ENCODE measurements at places on chromosomes 5 and 9.

DNA sequence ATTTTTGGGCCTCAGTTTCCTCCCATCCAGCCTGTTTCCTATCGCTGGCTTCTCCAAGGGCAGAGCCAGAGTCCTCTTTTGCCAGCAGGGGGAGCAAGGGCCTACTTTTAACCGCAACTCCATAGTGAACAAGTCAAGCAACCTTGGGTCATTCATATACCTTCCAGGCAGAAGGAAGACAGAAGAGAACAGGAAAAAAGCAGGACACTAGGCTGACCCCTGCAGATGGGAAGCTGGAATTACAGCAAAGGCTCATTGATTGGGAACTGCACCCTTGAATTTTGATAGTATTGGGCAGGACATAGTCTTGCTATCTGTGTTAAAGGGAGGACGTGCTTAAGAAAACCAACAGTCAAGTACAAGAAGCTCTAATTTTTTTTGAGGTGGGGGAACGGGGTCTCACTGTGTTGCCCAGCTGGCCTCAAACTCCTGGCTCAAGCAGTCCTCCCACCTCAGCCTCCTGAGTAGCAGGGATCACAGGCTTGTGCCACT, 30.1 kb downstream of the QRFP start:
- DNase-seq, result peak; percentile 51

DNA sequence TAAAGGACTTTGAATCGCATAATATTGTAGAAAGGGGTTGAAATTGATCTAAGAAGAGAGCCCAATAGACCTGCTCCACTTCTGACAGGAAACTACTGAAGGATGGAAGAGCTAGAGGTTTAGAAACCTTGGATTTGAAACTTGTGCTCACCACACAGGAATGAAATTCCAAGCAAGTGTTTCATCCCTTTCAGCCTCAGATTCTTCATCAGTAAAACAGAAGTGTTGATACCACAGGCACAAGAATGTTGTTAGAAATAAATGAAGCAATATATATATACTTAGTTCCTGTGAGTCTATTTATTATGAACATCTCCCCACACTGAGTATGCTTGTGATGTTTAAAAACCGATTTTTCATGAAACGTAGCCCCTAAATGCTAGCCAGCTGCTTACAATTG, 43.8 kb downstream of the PRRC1 start:
- DNase-seq, result no peak

DNA sequence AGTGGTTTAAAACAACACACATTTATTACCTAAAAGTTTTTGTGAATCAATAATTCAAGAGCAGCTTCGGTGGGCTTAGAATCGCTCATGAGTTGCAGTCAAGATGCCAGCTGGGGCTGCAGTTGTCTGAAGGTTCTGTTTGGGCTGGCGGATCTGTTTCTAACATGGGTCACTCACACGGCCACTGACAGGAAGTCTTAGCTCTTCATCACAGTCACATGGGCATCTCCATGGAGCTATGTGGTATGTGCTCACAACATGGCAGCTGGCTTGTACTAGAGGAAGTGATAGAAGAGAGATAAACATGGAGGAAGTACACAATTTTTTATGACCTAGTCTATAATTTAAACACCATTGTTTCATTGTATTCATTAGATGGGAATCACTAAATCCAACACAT, 11.2 kb downstream of the KLHL9 start:
- no peak for DNase-seq

DNA sequence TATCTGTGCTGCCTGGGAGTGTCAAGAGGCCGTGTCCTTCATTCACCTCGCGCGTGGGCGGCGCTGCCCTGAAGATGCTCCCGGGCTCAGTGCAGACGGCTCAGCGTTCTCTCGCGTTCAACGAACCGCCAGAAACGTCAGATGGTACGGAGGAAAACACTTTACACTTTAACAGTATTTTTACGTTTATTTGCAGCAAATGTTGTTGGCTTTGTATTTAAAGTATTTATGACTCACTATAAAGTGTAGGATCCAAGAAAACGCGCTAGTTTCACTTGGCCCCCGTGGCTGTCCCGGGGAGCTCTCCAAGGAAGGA, 544 bp upstream of the ERCC6L2 start:
- peak; percentile 19 for DNase-seq

DNA sequence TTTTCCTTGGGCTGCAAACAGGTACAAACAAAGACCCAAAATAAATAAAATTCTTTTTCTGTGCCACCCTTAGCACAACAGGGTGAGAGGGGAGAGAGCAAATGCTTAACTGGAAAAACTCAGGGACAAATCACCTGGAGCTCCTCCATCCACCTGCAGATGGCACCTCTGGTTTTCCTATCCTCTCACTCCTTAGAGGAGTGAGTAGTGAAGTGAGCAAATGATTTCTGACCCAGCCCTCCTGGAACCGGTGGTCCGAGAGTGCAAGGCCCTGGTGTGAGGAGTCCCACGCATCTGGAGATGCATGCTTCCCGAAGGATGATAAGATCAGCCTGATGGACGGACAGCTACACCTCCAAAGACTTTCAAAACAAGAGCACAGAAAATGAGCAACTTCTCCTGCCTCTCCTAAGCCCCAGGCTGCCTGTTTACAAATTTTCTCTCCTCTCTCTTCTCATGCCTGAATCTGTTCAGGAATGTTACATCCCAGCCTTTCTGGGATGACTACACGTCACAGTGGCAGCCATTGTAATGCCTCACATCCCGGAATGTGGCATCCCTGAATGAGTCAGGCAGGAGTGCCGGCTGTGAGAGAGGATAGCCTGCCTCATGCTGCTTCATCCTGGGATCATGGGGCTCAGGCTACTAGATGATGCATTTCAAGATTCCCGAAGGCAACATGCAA, 86.4 kb downstream of the ADRB2 start:
- DNase-seq, result no peak

DNA sequence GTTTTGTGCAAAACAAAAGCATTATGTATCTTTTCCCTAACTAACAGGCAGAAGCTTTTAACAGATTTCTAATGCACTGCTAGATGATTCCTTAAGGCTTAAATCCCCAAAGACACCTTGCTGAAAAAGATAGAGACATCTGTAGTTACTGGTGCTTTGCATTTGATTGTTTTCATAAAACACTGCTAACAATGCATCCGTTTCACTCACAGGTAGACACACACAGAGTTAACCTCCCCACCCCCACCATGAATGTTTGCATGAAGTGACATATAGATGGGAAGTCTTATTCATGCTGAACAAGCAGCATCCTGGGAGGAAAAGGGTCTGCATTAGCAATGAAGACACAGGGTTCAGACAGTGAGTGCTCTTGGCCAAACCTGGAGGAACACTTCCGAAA, 100.9 kb downstream of the ASTN2 start:
- no peak for DNase-seq

DNA sequence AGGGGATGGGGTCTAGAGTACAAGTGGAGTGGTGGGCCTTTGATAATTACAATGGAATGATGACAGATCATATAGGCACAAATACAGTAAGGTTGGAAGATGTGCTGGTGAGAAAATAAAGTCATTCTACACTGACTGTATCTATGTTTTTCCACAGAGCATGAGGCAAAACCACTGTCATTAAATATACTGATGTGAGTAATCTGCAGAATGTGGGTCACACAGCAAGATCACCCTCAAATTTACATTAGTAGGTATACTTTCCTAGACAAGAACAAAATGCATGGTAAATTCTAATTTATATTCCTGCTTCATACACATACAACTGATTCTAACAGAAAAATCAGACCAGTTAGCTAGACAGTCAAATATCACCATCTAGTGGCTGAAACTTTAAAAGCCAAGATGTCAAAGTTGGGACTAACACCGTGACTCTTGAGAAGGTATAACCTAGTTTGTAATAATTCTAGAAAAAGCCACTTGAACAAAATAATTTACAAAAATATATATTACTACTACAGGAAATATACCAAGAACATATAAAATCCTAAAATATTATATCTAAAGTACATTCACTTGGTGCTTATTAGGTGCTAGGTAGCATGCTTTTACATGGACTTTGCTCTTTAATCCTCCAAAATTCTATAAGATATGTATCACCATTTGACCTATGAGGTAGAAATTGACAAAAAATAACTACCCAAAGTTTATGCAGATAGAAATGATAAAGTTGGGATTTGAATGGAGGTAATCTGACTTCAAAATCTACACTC, 19.5 kb downstream of the TTC33 start:
- no peak for DNase-seq

- DNase-seq, result no peak
Measured at GRCh38 chr5:54799645-54800044, 185.7 kb downstream of the ESM1 start.

DNA sequence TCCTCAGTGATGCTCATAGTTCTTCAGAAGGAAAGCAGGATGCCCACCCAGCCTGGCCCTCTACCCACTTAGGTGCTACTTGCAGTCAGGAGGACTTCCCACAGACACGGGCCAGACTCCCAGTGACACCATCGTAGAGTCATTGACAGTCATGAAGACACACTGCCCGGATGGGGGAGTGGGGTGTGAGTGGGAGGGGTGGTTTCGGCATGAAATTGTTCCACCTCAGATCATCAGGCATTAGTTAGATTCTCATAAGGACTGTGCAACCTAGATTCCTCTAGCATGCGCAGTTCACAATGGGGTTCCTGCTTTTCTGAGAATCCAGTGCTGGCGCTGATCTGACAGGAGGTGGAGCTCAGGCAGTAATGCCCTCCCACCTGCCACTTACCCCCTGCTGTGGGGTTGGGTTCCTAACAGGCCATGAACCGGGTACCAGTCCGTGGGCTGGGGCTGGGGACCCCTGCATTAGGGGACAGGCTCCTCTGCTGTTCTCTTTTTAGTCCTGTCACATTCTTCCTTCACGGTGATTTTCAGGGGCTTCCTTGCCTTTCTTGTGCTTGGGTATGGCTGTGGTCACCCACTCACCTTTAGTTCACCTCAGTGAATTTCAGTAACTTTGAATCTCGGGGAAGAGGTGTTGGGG, 88.2 kb upstream of the ANKRD55 start:
- DNase-seq, result no peak

DNA sequence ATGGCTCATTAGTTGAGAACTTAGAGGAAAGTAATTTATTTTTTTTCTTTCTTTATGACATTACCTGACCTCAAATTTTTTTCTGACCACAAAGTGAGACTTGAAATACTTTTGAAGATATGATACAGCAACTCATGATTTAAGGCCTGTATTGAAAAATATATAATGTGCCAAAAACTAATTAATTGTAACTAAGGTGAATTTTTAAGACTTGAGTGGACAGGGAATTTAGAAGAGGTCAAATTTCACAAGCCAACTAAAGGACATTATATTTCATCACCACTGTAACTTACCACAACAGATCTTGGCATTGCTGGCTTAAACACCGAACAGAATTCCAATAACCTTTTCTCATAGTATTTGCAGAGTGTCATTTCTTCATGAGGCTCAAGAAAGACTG, 1.8 kb downstream of the CCNH start:
- DNase-seq, result no peak

- no peak for DNase-seq
Measured at GRCh38 chr5:135386886-135387628, 12.0 kb downstream of the MACROH2A1 start.

DNA sequence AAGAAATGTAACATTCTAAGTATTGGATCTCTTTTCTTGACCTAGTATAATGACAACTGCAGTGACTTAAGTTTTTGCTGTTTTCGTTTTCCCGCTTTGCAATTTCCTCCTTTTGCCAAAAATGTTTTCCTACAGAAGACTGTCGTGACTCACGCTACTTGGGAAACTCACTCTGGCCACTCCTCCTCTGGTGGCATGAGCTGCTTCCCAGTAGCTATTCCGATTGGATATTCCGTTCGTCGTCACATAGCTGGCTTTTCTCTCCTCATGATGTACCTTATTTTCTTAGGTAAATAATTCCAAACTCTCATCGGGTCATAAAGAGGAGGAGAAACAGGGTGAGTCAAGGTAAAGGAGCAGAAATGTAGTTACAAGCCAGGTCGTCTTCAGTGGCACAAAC, 64.9 kb downstream of the GOLPH3 start:
- DNase-seq, result no peak

DNA sequence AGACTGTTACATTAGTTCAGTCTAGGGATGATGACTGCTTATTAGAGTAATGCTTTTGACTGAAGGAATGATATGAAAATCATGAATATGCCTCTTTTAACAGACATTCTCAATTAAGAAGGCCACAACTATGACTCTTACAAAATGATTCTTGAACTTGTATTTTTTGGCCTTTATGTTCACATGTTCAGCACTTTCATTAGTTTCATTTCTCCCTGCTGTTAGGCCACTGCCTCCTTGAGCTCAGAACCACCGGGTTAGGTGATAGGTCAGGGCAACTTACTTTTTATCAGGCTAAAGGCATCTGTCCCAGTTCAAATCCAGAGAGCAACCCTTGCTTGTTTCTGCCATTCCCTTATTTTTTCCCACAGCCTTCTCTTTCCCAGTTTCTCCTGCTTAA, 235.2 kb upstream of the ELL2 start:
- DNase-seq, result no peak

GRCh38 chr9:133124907-133125275, 3.9 kb upstream of the RALGDS start:
- DNase-seq, result no peak

- no peak for DNase-seq
Measured at GRCh38 chr5:34820593-34820992, 18.4 kb upstream of the TTC23L start.

DNA sequence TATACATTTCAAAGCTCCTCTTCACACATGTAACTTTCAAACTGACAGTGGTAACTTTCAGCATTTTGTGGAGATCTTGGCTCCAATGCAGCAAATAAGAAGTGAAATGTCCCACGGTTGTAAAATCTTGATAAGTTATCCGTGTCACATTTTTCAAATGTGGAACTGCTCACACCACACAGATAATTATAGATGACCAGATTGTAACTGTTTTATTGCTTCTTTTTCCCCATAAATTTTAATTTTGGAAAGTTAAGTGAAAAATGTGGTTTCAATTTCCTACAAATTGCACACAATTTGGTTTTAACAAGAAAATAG, 347.1 kb downstream of the EBF1 start:
- DNase-seq, result no peak

DNA sequence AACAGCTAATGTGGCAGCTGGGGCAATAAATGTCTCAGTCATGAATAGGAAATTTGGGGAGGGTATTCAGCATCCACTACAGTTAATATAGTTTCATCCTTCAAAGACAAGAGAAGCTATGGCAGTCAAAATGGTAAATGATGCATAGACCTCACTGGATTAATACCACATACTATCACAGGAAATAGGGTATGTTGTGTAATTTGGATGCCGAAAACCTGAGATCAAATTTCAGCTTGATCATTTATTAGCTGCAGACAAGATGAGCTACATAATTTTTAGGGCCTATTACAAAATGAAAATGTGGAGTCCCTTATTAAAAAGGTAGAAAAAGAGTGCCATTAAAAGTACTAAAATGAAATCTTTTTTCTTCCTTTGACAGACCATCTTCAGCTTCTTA, 112.6 kb upstream of the MTAP start:
- no peak for DNase-seq

DNA sequence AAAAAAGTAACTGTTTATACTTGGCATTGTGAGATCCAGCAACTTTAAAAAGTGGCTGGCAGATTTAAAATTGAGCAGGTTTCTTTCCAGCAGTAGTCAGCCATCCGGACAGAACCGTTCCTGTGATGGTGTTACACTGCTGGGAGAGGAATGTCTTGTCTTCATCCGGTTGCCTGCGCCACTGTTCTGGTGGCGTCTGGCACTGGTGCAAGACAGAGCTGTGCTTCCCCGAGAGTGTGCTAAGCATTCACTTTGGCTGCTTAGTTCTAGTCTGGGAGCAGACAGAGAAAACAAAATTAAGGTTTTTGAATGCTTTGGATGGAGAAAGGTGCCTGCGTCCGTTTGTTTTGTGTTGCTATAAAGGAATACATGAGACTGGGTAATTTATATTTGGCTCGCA, 35.5 kb upstream of the CREBRF start:
- no peak for DNase-seq

- no peak for DNase-seq
Measured at GRCh38 chr5:78750281-78750680, 101.7 kb upstream of the LHFPL2 start.
